NCI-H748 treated with DMSO at 0.1 percent for 48 hours (cell line): ENCODE measurements at places on chromosomes 1 and 21.

- DNase-seq: no peak
These were observed 82.1 kb upstream of the ARHGAP29 start for GRCh38 chr1:94319319-94320102.

GRCh38 chr1:171736196-171736595 lies 5.7 kb downstream of the VAMP4 start:
- no peak for DNase-seq

DNA sequence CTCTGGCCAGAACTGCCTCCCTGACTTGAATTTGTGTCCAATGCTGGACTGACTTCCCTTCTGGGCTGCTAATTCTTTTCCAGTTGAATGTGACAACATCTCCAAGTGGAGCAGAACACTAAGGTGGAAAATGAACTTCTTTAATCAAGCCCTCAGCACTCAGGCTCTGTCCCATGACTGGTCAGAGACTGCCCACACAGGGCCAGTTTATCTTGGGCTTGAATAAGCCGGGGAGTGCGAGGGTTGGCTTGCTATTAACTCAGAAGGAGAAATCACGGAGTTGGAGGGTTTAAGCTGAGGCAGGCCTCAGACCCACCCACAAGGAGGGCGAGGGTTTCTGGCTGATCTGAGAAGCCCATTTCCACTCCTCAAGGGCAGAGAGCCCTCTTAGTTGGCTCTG lies 12.4 kb downstream of the KCNA10 start:
- DNase-seq: no peak

DNA sequence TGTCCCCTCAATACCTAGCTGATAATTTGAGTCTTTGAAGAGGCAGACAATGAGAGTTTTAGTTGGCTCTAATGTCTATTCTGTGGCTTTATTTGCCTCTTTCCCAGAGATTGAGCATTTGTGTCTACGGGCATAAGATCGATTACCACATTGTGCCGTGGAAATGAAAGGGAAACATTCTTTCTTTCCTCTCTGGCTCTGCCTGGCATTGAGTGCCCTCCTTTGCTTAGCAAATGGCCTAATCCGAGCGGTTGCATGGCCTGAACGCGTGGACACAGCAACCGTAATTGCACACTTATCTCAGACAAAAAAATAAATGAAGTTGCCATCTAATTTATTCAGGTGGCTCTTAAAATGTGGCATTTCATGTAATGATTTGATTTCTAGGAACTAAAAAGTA lies 247.9 kb downstream of the ADGRL2 start:
- no peak for DNase-seq

DNA sequence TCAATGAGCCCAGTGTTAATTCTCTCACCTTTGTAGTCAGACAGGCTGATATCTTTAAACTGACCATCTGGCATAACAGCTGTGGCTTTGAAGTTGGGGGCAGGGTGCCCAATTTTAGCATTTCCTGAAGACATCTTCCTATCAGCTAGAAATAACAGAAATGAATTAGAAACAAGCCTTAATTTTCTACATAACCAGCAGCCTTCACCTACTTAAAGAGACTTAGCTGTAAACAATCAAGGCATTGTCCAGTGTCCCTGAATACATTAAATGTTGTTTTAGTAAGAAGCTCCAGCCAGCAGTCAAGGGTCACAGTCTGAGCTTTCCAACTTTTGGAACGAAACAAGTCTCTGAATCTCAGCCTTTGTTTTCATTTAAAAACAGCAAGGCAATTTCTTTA lies 2.8 kb downstream of the PRDX1 start:
- no peak for DNase-seq
